ENCODE measurements at places on chromosomes 1 and 21. TPM values are rescaled to one million over a fixed set of nuclear protein-coding genes. Genes with fewer than 3 reads are reported as not detected.

The FUBP1 gene
- total RNA-seq, result 495 TPM

The GNG4 gene
- total RNA-seq, result 32.2 TPM

The PADI4 gene
- not detected for total RNA-seq

The LIN28A gene
- total RNA-seq, result not detected

The ZNF683 gene
- not detected for total RNA-seq

The C1orf210 gene
- not detected for total RNA-seq

The AADACL4 gene
- total RNA-seq, result not detected

The AMY1C gene
- total RNA-seq, result not detected

The ADAMTSL4 gene
- 0.31 TPM for total RNA-seq

The BTBD8 gene
- total RNA-seq, result 68.9 TPM

The MATN1 gene
- total RNA-seq, result 0.31 TPM

The OLFML3 gene
- total RNA-seq, result 8.1 TPM

The CYYR1 gene
- 1.9 TPM for total RNA-seq

The PRELP gene
- total RNA-seq, result under 0.01 TPM

The RGS7 gene
- total RNA-seq, result 28.2 TPM

The PTPN7 gene
- not detected for total RNA-seq
